HL-60 (cell line): ENCODE measurements at places on chromosomes 7 and 10.
A peak's percentile ranks its signal among the peaks of the same experiment; 100 is the strongest.

- no peak for DNase-seq
Observed at GRCh38 chr10:72001033-72001395, 36.8 kb downstream of the CHST3 start.

GRCh38 chr7:27148756-27149641 lies 1.4 kb upstream of the HOXA6 start:
- no peak for DNase-seq

GRCh38 chr10:4131407-4132215 lies 346.6 kb upstream of the KLF6 start:
- DNase-seq: peak; percentile 54

- no peak for DNase-seq
Observed at GRCh38 chr10:101217450-101218281, 11.6 kb downstream of the LBX1 start.

GRCh38 chr7:24441314-24442027 lies 131.8 kb upstream of the PALS2 start:
- no peak for DNase-seq

GRCh38 chr10:52617346-52617745 lies 155.2 kb downstream of the MBL2 start:
- no peak for DNase-seq
